ENCODE measurements at places on chromosomes 7 and 10.
A peak's percentile ranks its signal among the peaks of the same experiment; 100 is the strongest.

DNA sequence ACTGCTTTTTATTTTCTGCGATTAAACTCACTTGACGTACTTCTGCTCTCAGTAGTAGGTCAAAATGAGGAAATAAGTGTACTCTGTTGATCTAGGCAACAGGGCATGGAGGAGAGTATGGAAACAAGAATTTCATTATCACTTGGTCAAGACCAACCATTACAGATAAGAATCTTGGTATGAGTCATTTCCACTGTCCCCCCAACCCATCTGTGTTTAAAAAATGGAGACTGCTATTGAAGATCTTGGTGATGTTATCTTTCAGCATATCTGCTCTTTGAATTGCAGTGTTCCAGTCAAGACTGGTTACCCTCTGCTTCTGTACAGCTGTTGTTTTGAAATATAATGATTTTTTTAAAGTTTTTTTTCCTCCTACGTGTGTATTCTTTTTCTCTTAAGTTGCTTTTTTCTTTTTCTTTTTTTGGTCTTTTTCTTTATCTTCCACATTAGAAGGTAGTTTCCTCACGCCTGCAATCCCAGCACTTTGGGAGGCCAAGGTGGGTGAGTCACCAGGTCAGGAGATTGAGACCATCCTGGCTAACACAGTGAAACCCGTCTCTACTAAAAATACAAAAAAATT, 11.7 kb downstream of the STAM start:
- no peak for DNase-seq

DNA sequence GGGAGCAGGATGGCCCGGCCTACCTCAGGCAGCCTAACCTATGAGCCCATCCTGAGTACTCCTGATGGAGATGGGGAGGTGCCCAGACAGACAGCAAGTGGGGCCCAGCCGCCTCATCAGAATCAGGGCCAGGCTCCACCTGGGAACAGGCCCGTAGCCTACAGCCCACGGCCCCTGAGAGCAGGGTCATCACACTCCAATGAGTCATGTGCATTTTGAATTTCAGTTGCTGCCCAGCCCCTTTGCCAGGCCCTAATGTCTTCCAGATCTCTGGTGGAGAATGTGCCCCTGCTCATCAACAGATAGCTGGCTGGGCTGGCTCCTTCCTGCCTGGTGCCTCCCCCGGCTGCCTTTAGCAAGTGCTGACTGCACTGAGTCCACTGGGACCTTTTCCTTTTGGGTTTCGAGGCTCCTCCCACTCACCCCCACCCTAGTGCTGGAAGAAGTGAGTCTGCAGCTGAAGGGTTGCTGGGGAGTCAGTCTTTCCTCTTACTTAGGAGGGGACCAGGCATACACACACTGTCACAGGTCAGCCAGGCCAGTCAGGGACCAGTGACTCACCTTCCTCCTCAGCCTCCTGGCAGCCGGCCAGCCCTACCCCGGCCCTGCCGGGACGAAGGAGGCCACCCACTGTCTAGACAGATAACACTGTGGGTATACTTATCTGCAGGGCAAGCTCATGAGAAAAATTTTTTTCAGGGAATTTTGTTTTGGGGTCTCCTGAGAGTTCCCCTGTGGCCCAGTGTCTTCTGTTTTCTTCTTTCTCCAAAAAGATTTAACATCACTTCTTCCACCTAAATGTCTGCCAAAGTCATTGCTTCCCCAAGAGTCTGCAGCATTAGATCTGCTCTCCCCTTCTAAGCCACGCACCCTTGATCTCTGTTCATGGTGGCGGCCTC, 9.1 kb upstream of the ASIC3 start:
- no peak for DNase-seq

DNA sequence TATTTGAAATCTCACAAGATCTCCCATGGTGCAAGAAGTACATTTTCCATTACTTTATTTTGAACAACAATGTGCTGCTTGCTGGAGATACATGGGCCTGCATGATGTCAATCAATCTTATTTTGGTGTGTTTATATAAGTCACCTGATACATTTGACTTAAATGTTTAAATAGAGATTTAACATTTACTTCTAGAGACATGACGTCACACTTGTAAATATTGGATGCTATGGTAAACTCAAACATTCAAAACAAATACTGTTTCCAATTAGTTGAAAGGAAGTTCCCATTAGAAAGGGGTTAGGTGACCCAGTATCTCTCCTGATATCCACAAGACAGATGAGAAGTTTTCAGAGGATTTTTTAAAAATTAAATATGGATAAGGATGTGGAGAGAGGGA, 214.5 kb downstream of the NSUN6 start:
- DNase-seq: no peak

- DNase-seq: no peak
Measured at GRCh38 chr7:96479015-96479645, 157.2 kb upstream of the SLC25A13 start.

GRCh38 chr10:132401401-132402118, 4.6 kb downstream of the PWWP2B start:
- DNase-seq: no peak

GRCh38 chr7:140165422-140165821, 11.4 kb downstream of the KDM7A start:
- DNase-seq: no peak

DNA sequence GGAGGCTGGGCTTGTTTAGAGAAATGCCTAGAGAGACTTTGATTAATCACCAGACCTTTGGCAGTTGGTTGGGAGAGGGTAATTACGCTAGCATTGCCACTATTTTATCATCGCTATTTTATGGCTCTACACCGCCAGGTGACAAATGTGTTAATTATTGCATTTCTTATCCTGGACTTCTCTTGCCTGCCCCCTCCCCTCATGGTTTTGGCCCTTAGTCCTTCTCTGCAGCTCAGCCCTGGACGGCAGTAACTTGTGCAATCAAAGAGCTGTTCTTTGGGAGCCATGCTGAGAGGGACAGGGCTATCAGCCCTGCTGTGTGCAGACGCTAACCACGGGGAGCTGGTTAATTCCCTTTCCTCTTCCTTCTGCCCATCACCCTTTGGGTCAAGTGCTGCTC, 585.0 kb downstream of the AUTS2 start:
- no peak for DNase-seq

DNA sequence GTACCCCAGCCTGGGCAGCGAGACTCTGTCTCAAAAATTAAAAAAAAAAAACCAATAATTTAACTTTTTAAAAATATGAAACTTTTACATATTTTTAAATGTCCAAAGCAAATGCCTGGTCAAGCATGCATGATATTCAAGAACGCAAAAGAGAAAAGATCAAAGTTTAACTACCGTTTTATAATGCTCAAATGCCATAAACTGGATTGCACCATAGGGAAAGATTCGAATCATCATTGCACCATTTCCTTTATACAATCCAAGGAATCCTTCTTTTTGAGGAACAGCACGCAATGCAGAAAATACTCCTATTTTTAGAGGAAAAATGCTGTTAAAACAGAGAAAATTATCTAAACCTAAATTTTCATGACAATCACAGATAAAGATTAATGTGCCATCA, 20.9 kb downstream of the SLC25A16 start:
- no peak for DNase-seq

GRCh38 chr10:62388328-62388727, 14.2 kb downstream of the ZNF365 start:
- DNase-seq: no peak

GRCh38 chr10:84698989-84699388, 370.6 kb downstream of the CCSER2 start:
- DNase-seq: no peak

- no peak for DNase-seq
Measured at GRCh38 chr10:91907914-91908336, 1.4 kb downstream of the FGFBP3 start.

- DNase-seq: no peak
Measured at GRCh38 chr10:1047937-1048336, 982 bp downstream of the IDI1 start.

GRCh38 chr10:37680243-37680683, 177.1 kb downstream of the ZNF248 start:
- no peak for DNase-seq

GRCh38 chr10:27446091-27446918, 57.8 kb upstream of the RAB18 start:
- no peak for DNase-seq

- DNase-seq: no peak
Measured at GRCh38 chr7:92615861-92616260, 25.7 kb upstream of the FAM133B start.

DNA sequence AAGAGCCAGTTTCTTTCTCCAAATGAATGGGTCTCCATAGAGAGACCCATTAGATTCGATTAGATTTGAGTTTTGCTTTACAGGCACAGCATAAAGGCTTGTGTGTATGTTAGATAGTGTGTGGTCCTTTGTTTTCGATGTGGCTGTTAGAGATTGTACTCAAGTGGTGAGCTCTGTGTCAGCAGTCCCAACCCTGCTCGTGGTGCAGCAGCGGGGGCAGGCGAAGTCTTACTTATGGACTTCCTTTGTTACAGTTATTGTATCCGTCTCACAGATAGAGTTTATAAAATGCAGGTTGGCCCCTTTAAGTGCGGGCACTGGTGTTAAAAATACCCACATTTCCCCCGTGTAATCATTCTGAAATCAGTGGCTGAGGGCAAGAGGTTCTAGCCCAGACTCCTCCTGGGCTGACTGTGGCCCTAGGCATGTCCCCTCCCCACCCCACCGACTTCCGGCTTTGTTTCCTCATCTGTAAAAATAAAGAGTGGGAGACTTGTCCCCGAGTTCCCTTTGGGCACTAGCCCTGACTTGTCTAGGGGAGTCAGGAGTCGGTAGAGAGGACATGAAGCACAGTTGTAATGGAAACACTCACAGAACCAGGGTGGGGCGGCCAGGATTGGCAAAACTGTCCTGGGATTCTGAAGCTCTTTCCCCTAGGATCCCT, 28.6 kb downstream of the MTURN start:
- no peak for DNase-seq

- no peak for DNase-seq
Measured at GRCh38 chr10:25901199-25901598, 32.8 kb upstream of the MYO3A start.

- peak; percentile 7 for DNase-seq
Measured at GRCh38 chr10:89391907-89392756, at the start of gene IFIT1. TSS of gene IFIT1 (plus strand) at chr10:89392623. CDS start at chr10:89392713, 90 bp downstream.

DNA sequence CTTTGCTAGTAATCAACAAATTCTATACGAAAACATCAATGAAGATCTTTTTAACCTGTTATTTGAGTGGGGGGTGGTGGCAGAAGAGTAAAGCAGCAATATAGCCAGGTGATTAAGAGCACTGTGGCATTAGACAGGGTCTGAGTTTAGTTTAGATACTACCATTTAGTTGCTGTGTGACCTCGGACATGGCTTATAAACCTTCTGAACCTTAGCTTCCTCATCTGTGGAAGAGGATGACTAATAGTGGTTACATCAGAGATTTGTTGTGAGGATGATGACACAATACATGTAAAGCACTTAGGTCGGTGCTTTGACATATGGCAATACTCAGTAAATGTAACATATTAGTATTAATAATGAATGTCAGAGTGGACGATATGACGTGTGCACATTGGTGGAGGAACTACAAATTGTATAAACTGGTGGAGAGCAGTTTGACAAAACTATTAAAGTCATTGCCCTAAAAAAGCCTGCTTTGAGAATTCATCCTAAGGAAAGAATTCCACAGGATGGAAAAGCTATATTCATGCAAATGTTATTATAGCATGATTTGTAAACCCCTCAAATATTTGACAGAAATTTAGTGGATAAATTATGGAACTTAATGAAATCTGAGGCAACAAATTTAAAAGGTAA, 24.3 kb downstream of the SPAG6 start:
- no peak for DNase-seq

DNA sequence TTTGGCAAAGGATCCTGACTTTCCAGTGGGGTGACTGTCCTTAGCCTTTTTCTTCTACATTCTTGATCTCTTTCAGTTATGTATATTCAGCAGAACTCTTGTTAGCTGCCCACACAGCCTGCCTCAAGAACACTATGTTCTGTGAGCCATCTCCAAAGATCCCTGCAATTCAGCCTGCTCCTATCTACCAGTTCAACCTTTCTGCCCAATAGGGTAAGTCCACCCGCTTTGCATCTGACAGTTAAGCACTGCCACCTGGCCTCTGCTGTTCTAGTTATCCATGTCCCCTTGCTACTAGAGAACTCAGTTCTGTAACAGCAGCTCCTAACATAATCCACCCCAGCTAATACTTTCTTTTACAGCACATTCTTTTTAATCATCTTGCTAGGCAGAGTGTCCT, 13.5 kb downstream of the OR9A2 start:
- no peak for DNase-seq

GRCh38 chr10:112834751-112835181, 115.3 kb upstream of the TCF7L2 start:
- DNase-seq: no peak

- DNase-seq: no peak
Measured at GRCh38 chr7:49398746-49399145, 374.7 kb upstream of the VWC2 start.

GRCh38 chr7:151595702-151596350, 76.1 kb upstream of the RHEB start:
- no peak for DNase-seq

DNA sequence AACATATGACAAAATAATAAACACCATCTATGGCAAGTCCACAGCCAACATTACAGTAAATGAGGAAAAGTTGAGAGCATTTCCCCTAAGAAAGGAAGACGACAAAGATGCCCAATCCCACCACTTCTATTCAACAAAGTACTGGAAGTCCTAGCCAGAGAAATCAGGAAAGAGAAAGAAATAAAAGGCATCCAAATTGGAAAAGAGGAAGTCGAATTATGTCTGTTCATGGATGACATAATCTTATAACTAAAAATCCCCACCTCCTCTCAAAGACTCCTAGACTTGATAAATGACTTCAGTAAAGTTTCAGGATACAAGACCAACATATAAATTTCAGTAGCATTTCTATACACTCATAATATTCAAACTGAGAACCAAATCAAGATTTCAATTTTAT, 288.5 kb upstream of the POT1 start:
- no peak for DNase-seq

DNA sequence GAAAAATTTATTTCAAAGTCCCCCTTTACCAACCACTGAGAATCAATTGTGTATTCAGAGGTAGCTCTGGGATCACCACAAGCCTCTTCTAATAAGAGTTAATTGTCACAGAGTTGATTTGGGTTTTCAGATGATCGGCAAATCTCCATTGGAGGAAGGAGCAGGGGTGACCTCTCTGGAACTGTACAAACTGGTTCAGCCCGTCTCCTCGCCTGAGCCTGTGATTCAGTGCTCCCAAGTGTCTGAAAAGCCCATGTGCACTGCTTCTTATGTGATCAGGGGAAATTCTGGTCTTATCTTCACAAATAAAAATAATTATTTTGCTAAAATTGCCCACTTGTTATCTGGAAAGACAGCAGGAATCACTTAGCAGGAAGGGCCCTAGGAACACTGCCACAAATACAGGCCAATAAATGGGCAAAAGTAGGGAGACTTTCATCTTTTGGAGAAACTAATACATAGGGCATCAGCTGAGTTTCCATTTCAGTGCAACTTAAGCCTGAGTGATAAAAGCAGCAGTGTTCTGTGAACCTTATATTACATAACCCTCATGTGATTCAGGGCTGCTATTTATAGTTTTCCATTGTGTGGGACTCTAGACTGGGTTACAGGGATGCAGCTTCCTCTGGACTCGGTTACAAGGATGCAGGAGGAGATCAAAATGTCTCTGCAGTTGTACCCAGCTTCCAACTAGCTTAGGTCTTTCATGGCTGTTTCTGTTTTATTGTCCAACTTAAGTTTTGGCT, 32.3 kb downstream of the CDK1 start:
- DNase-seq: no peak

GRCh38 chr10:96511044-96511945, 2.4 kb downstream of the TLL2 start:
- peak; percentile 14 for DNase-seq

Data from NCI-H187 treated with DMSO at 0.1 percent for 48 hours (cell line).